Activated naive CD8-positive, alpha-beta T cell treated with anti-CD3 and anti-CD28 coated beads, Interleukin-2, amount 50 U/mL, for 16 hours (primary cell): ENCODE measurements at places on chromosomes 13 and 19.

GRCh38 chr19:10718205-10719196 lies 622 bp downstream of the DNM2 start:
- no peak for DNase-seq

DNA sequence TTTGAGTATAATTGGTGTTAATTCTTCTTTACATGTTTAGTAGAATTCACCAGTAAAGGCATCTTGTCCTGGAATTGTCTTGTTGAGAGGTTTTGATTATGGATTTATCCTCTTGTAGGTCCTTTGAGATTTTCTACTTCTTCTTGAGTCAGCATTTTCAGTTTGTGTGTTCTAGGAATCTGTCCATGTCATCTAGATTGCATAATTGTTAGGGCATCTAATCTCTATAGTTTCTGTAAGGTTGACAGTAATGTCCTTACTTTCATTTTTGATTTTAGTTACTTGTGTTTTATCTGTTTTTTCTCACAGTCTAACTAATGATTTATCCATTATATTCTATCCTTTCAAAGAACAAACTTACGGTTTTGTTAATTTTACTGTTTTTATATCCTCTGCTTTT lies 492.0 kb downstream of the FGF9 start:
- no peak for DNase-seq

- no peak for DNase-seq
Observed at GRCh38 chr19:18282021-18282787, 782 bp upstream of the JUND start.

DNA sequence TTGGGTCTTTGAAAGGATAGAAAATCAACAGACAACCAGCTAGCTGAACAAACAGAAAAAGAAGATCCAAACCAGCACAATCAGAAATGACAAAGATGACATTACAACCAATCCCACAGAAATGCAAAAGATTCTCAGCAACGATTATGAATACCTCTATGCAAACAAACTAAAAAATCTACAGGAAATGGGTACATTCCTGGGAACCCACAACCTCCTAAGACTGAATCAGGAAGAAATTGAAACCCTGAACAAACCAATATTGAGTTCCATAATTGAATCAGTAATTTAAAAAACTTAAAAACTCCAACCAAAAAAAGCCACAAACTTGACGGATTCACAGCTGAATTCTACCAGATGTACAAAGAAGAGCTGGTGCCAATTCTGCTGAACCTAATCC lies 20.9 kb upstream of the C1QTNF9B start:
- no peak for DNase-seq

GRCh38 chr19:485583-486236 lies 10.6 kb upstream of the MADCAM1 start:
- no peak for DNase-seq

DNA sequence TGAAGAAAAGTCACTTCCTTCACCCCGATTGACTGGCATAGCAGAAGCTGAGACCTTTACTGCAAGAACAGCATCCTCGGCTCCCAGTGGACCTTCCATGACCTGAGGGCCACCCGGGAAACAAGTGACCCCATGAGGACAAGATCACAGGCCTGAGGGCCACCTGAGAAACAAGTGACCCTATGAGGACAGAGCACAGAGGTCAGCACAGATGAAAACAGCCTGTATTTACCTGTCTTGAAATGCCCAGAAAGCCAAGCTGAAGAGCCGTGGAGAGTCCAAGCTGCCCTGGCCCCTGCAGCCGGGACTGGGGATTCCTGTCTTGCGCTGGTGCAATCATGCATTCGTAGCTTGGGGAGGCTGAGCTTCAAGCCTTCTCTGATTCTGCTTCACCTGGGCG lies 114.2 kb upstream of the SPACA7 start:
- no peak for DNase-seq

- DNase-seq = no peak
Observed at GRCh38 chr19:43731346-43731745, 15.5 kb downstream of the IRGC start.

DNA sequence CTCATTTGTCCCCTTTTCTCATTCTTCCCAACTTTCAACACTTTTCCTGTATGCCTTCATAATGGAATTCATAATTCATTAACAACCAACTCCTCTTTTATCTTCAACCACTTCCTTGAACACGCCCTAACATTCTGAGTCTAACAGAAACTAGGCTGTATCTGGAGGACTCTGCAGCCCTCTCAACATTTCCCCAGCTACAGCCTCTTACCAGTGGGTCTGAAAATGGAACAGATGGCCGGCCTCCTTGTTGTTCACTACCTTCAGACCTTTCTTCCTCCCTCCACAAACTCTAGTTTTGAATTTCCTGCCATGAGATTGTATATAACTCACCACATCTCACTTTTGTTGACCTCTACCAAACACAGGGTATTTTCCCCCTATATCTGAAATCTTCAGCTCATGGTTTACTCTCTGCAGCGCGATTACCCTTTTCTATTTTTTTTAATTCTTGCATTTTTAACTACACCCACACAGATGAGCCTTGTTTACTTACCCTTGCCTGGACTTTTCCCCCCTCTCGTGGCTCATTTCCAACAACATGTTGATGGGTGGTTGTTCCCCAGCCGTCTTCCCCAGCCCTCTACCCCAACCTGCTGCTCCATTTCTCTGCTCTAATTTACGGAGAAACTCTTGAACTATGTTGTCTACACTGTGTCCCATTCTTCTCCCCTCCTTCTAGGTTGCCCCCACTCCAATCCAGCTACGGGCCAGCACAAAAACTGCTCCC lies 846 bp downstream of the ZNF790 start:
- no peak for DNase-seq

- DNase-seq = no peak
Observed at GRCh38 chr19:28424077-28424476, 788.9 kb downstream of the UQCRFS1 start.

DNA sequence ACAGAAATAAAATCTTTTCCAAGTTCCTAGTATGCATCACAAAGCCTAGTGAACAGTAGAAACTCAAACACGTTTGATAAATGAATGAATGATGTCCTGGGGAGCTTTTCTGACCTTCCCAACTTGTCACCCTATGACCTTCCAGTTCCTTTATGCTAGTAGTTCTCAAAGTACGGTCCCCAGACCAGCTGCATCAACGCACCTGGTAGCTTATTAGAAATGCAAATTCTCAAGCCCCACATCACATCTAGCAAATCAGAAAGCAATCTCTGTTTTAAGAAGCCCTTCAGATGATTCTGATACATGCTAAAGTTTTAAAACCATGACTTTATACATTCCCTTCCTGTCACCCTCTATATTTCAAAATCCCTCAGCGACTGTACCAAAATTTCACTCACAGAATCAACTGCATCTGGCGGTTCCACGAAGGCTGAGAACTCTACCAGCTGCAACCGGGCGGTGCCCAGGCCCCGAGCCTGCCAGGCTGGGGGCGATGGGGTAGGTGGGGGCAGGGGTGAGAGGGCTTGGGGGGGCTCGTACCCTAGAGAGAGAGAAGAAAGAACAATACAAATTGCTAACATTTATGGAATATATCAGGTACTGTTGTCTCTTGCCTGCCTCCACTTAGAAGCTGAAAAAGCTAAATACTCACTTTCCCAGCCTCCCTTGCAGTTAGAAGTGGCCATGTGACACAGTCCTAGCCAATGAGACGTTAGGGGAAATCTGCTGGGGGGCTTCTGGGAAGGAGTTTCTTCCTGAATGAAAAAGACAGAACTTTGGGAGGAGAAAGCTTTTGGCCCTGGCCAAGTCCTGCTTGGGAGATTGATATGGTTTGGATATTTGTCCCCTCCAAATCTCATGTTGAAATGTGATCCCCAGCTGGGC lies 13.3 kb downstream of the CD37 start:
- DNase-seq = no peak
